ENCODE measurements at places on chromosomes 2 and 18.

DNA sequence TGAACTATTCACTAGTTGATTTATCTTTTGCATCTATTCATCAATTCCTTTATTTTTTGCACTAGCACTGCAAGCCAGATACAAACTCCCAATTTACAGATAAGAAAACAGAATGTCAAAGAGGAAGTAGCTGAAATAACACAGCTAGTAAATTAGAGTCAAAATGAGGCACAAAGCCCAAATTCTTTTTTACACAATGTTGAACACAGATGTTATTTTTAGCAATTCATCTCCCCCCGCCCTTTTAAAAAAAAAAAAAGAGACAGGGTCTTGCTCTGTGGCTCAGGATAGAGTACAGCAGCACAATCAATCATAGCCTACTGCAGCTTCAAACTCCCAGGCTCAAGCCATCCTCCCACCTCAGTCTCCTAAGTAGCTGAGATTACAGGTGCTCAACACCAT is 127.8 kb downstream of the CCBE1 start:
- DNase-seq: no peak

DNA sequence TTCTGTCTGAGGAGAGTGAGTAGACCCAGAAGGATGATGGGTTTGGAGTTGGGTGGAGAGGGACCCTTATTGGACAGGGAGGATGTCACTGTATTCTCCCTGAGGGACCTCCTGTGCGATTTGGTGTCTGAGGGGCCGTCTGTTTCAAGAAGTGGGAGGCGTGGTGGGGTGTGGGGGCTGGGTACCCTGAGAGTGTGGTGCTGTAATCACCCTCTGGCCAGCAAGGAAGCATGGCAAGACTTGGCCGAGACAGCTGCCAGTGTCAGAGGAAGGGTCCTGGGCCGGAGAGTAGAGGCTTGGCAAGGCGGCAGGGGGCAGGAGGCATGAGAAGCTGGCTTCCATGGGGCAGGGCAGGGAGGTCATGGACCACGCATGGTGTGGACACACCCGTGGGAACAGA is 43.1 kb downstream of the CTIF start:
- no peak for DNase-seq

DNA sequence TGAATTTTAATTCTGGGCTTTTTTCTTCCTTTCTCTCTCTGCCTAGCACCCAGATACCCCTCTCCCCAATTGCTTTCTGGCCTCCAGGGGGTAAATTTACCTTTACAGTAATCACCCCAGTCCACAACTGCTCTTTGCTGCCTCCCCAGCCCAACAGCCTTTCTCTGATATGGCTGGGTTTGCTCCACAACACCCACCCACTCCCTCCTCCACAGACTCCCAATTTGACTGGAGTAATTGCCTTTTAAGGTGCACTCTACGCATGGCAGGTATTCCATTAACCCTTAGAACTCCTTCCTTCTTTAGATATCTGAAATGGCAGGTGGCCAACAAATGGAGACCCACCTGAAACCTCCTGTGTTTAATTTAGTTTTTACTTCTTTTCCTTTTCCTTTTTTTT is 3.6 kb downstream of the CELF4 start:
- DNase-seq: no peak

DNA sequence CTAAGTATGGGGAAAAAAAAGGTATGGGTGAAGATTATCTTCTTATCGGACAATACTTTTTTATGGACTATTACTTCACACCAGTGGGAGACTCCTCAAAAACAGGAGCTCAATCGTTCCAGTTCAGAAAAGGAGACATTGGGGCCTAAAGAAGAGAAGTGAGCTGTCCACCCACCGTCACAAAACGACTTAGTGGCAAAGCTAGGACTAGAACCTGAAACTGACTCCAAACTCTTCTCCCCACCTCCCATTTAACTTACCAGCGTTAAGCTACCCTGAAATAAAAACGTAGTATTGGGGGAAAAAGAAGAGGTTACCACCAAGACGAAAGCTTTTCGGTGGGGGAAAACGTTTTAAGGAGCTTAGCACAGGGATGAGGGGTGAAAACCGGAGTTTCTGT is 503 bp downstream of the GTF3C3 start:
- no peak for DNase-seq

DNA sequence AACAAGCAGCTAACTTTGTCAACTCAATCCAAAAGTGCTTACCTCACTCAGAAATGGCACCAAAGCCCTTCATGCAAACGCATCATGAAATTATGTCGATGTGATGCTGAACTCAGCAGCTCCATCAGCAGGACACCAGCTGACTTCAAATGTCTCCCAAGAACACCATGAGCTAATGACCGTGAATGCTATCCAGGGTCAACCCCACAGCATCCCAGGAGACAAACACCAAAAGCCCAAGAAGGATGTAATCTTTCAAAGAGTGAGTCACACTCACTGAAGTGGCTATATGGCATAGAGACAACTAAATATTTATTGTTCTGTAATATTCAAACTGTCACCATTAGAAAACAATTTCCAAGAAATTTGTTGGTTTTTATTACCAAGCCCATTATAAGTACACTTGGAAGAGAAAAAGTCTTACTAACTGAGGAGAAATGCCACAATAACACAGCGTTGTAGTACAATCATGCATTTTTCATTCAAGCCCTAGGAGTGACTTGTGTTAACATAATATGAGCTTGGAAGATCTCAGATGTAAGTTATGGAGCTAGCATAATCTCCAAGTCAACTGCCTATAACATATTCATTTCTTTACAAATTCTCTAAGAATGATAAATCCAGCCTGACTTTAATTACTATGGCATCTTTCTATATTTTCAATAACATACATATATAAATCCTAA is 165.0 kb upstream of the CCDC68 start:
- DNase-seq: no peak

DNA sequence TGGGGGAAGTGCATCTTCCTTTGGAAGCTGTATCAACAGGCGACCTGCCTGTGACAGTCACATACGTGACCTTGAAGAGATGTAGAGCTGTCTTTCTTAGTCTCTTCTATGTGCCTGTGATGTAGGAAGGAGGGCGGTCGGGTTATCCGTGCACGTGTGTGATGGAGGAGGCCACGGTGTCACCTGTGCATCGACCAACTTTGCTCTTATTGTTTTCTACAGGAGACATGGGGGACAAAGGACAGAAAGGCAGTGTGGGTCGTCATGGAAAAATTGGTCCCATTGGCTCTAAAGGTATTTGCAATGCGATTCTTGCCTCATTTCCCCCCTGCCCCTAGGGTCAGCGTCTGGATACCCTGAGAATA is 20.7 kb upstream of the ALLC start:
- DNase-seq: no peak

- DNase-seq: no peak
Measured at GRCh38 chr18:34153711-34154110, 71.0 kb downstream of the NOL4 start.

- DNase-seq: no peak
Measured at GRCh38 chr2:32812316-32812715, 134.4 kb upstream of the LTBP1 start.

GRCh38 chr2:82224301-82224940 is 1919.9 kb upstream of the LRRTM1 start:
- no peak for DNase-seq

DNA sequence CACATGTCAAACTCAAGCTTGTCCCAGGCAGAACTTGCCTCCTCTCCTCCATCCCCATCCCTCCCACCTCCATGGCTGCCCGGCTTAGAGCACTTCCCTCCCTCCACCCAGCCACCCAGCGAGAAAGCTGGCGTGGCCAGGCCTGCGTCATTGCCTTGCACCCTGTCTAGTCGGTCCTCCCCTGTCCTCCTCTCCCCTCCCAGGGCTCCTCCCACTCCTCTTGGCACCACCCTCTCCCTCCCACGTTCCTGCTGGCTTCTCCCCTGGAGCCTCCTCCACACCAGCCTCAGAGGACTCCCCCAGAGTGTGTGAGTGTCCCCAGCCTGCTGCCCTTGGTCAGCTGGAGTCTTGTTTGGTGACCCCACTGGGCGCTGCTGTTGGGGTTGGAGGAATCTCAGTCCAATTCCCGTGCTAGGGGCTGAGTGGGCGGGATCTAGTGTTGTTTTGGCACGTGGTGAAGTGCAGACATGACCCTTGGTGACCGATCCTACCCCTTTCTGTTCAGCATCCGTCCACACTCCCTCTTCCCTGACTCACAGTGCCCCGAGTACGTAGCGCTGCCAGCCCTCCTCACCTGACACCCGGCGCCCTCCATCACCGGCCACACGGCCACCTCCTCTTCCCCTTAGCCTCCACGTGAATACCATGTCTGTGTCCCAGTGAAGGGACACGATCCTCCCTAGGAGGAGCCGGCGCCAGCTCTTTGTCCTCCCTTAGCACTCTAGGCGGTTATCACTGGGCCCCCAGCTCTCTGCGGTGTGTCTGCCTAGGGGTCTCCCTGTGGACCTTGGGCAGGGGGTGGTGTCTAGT is 41.4 kb downstream of the ATP6V1C2 start:
- DNase-seq: no peak

GRCh38 chr2:204691911-204692510 is 146.7 kb downstream of the PARD3B start:
- no peak for DNase-seq

- DNase-seq: no peak
Measured at GRCh38 chr2:182581196-182581935, 134.7 kb upstream of the DNAJC10 start.

DNA sequence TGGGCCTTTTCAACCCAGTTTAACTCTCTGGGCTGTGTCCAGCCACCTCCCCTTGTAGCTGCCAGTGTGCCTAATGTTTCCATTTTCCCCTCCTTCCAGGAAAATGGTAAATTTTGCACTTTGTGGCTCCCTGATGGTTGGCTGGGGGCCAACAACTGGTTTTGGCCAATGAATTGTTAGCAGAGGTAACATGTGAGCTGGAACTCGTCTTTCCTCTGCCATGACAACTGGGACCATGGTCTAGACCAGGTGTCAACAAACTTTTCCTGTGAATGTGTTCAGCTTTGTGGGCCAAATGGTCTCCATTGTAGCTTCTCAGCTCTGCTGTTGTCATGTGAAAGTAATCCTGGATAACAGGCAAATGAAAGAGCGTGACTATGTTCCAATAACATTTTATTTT is 87.2 kb downstream of the DDX1 start:
- DNase-seq: no peak

GRCh38 chr2:176961775-176962619 is 250.6 kb upstream of the HNRNPA3 start:
- DNase-seq: no peak

DNA sequence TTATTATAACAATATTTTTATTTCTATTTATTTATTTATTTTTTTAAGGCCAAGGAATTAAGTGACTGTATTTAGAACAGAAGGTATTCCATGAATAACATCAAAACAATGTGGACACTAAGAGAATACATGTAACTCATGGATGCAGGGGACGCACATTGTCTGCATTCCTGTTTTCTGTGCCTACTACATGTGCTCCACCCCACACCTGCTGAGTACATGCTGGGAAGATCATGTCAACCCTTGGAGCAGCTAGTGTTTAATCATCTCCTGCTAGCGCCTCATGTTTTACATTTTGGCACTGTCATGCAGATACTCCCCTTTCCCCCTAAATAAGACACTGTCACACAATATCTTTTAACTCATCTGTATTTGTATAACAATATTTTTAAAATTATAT is 29.3 kb downstream of the DPYSL5 start:
- no peak for DNase-seq

DNA sequence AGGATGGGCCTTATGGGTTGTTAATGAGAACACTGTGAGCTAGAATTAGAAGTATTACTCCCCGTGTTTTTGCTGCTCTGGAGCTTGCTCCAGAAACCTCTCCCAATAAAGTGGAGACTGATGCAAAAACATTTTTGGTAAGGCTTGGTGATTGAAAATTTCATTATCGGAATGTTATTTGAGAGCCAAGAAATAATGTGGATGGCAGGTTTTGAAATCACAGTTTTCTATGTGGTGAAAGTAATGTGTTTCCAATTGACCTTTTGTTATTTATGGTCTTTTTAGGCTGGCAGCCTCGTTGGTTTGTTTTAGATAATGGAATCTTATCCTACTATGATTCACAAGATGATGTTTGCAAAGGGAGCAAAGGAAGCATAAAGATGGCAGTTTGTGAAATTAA is 5.1 kb downstream of the PLEKHA3 start:
- no peak for DNase-seq

GRCh38 chr2:216620786-216621185 is 12.4 kb upstream of the IGFBP2 start:
- no peak for DNase-seq

DNA sequence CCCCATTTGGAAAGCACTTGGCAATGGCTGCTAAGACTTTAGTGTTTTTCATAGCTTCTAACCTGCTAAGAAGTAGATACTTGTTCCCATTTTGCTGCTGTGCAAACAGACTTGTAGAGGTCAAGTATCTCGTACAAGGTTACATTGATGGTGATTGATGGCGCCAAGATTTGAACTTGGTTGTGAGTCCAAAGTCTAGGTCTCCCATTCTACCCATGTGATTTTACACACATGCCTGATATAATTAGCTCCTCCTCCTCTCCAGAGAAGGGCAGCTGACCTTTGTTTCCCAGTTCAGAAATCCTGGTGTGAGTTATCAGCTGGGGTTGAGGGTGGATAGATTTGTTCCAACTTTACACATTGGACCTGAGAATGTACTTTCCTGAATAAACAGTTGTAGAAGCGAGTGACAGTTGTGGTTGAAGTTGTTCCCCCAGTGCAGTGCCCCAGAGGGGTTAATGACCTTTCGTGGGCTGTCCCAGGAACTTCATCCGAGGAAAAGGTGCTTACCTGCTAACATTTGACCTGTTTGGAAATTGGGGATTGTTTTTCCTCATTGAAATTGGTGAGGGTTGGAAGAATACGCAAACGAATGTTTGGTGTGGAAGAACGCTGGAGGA is 10.4 kb downstream of the TCF7L1 start:
- no peak for DNase-seq

DNA sequence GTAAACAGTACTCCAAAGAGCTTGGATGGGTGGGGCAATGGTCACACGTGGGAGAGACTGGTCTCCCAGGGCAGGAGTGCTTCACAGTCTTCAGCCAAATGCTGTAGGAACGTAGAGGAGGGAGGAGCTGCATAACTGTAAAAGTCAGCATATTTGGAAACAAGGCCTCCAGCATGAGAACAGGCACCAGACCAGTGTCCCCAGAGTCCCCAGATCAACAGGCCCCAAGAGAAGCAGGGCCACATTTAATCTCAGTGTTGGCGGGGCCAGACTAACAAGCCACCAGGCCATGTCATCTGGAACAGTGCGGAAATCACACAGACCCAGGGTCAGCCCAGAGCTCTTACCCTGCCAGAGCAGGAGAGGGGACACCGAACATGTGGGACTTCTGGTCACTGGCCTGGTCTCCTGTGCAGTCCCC is 63.2 kb downstream of the ADCY3 start:
- no peak for DNase-seq

All from NK-92 treated with Interleukin-12 subunit alpha and Interleukin-12 subunit beta, amount 100 ng/mL, for 24 hours (cell line).